ENCODE measurements at places on chromosomes 16 and 17. TPM values are rescaled to one million over a fixed set of nuclear protein-coding genes. Genes with fewer than 3 reads are reported as not detected.

Gene USP43
- not detected for total RNA-seq

Gene DCTPP1
- 16.9 TPM for total RNA-seq

Gene KRTAP3-2
- total RNA-seq: not detected

Gene DYNLL2
- 22.0 TPM for total RNA-seq

Gene LITAFD
- not detected for total RNA-seq

Gene HLF
- total RNA-seq: under 0.01 TPM

Gene TBC1D28
- not detected for total RNA-seq

Gene ZNRF1
- total RNA-seq: 18.3 TPM

Gene CCDC40
- 2.0 TPM for total RNA-seq

Gene PRDM7
- total RNA-seq: not detected
